ENCODE measurements at places on chromosomes 7 and 10. TPM values are rescaled to one million over a fixed set of nuclear protein-coding genes. Genes with fewer than 3 reads are reported as not detected.

The PURB gene
- 25.1 TPM for total RNA-seq

DNA sequence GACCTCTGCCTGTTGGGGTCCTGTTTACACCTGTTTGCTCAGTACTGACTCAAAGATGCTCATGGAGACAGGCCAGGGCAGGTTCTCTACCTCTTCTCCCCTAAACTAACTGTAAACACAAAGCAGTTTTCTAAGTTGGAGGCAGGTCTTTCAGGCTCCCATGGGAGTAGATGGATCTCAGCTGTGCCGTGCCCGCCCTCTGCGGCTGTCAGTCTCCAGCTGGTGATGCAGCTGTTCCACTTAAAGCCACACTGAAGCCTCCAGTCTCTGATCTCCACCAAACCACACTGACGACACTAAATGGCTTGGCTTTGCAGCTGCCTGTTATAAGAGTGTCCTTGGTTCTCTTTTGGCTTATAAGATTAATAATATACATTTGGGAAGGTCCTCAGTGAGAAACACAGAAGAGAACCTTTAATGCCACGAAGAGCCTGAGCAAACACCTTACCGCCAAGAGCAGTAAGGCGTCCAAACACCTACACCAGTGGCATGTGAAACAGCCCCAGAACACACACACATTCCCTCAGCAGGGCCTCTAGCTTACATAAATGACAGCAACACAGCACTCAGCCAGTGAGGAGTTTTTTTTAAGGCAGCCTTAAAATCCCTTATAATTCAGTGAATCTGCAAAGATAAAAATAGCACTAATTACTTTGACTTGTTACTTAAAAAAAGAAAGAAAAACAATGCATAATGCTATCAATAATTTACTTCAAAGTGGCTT is 60.4 kb upstream of the KCNIP2 start:
- no peak overlapping the region for H3K27ac ChIP-seq
- H3K4me3 ChIP-seq, result no peak overlapping the region
- H3K36me3 ChIP-seq, result no peaks in the 10 kb centered on the region
- H3K4me1 ChIP-seq, result no peaks in the 10 kb centered on the region

GRCh38 chr7:16509829-16510228 is 16.8 kb upstream of the LRRC72 start:
- no peaks in the 10 kb centered on the region for H3K36me3 ChIP-seq
- no peak for DNase-seq
- no peaks in the 10 kb centered on the region for H3K4me1 ChIP-seq

The COL13A1 gene
- not detected for total RNA-seq

DNA sequence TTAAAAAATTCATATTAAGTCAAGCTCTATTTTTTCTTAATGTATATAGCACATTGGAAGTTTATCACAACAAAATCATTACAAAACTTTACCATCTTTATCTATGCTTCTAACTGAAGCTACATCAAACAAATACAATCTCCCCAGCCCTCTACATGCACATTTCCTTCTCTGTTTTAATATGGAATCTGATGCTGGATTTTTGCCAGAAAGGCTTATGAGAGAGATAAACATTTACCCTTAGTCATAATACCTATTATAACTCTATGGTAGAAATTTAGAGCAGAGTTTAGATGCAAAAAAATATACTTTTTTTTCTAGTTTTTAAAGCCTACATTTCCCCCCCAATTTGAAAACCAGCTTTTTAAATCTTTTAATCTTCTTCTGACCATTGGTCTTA is 1198.6 kb downstream of the GATA3 start:
- H3K4me3 ChIP-seq, result no peak overlapping the region
- no peaks in the 10 kb centered on the region for H3K27me3 ChIP-seq
- H3K36me3 ChIP-seq, result no peaks in the 10 kb centered on the region
- no peak overlapping the region for H3K27ac ChIP-seq

DNA sequence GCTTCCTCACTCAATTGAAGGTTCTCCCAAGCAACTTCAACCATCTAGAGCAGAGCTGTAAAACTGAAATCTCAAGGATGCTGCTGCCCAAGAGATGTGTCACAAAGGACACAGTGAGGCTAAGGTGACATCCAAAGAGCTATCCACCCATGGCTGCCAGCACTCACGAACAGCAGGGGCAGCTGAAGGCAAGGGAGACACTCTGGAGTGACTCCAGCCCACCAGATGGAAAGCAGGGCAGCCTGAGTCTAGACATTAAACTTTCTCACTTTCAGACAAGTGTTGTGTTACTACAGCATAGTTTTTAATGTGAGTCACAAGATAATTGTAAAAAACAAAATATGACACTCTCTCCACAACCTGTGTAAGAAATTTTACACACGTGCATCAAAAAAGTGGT is 113.5 kb downstream of the LARP4B start:
- no peaks in the 10 kb centered on the region for H3K27me3 ChIP-seq
- no peak for DNase-seq
- H3K27ac ChIP-seq, result no peak overlapping the region
- no peaks in the 10 kb centered on the region for H3K4me1 ChIP-seq
- peaks cover 28% of the 10 kb centered on the region for H3K36me3 ChIP-seq

GRCh38 chr7:39951226-39952194 is 1.5 kb downstream of the CDK13 start:
- no peaks in the 10 kb centered on the region for H3K27me3 ChIP-seq
- peak overlapping the region; percentile 94 for H3K27ac ChIP-seq
- DNase-seq, result peak; percentile 87
- H3K36me3 ChIP-seq, result no peaks in the 10 kb centered on the region
- peaks cover 12% of the 10 kb centered on the region for H3K4me1 ChIP-seq

The SPDYE6 gene
- not detected for total RNA-seq

GRCh38 chr10:75959209-75959608 is 527.8 kb downstream of the LRMDA start:
- H3K4me3 ChIP-seq, result no peak overlapping the region
- no peak overlapping the region for H3K27ac ChIP-seq
- H3K27me3 ChIP-seq, result no peaks in the 10 kb centered on the region
- H3K36me3 ChIP-seq, result no peaks in the 10 kb centered on the region
- DNase-seq, result no peak
- no peaks in the 10 kb centered on the region for H3K4me1 ChIP-seq

GRCh38 chr10:61452151-61452651 is 980 bp downstream of the TMEM26 start:
- DNase-seq, result no peak
- H3K4me1 ChIP-seq, result peaks cover 2% of the 10 kb centered on the region
- no peaks in the 10 kb centered on the region for H3K36me3 ChIP-seq
- no peak overlapping the region for H3K27ac ChIP-seq

- H3K27ac ChIP-seq, result peak overlapping the region; percentile 93
- H3K36me3 ChIP-seq, result peaks cover 3% of the 10 kb centered on the region
- peaks cover 60% of the 10 kb centered on the region for H3K4me1 ChIP-seq
- DNase-seq, result peak; percentile 87
- no peaks in the 10 kb centered on the region for H3K27me3 ChIP-seq
Measured at GRCh38 chr10:24432478-24433416, 223.8 kb downstream of the KIAA1217 start.

DNA sequence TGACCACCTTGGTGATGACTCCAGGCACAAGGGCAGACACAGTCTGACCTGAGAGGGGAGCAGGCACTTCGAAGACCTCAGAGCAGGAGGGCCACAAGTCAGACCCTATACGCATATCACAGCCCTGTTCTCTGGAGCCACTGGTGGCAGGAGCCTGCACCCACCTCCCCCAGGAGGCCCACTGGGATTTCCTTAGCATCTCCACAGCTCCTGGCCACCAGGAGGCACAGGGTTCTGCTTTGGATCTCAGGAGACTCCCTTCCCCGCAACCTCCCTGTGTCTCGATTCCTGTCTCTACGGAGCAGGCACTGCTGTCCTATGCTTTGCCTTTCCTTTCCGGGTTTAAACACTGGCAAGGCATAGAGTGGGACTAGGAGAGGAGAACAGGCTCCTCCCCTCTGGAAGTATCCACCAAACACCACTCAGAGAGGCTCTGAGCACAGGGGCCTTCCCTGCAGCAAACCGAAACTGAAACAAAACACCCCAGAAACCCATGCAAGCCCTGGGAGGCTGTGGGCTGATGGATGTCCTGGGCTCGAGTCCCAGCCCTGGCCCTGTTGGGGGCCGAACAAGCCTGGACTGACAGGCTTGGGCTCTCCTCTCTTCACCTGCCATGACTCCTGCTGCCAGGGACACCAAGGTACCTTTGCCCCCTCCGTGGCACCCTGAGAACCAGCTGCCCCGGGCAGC is 166.3 kb downstream of the NEURL1 start:
- H3K27ac ChIP-seq, result no peak overlapping the region
- no peaks in the 10 kb centered on the region for H3K36me3 ChIP-seq
- H3K4me3 ChIP-seq, result no peak overlapping the region

DNA sequence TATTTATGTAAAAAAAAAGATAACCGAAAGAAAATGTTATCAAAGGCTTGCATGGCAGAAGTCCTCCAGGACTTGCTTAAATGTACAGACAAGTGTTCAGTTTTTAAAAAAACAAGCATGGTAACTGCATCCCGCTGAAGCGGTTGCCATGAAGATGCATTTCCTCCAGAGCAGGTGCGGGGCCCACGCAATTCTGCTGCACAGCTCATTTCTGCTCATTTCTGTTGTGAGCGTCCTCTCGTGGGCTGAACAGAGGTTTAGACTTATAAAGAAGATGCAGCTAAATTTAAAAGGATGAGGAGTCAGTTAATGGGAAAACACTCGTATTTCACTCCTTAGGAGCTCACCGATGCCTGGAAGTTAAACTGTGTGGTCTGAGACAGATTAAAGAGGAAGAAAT is 247.6 kb downstream of the DNAJB6 start:
- H3K4me1 ChIP-seq, result no peaks in the 10 kb centered on the region
- DNase-seq, result no peak
- no peaks in the 10 kb centered on the region for H3K36me3 ChIP-seq
- no peak overlapping the region for H3K4me3 ChIP-seq
- H3K27ac ChIP-seq, result no peak overlapping the region
- H3K27me3 ChIP-seq, result no peaks in the 10 kb centered on the region

The COL26A1 gene
- total RNA-seq, result 23.3 TPM

Measured in Caco-2 (cell line).